ENCODE measurements at places on chromosomes 2 and 18.

DNA sequence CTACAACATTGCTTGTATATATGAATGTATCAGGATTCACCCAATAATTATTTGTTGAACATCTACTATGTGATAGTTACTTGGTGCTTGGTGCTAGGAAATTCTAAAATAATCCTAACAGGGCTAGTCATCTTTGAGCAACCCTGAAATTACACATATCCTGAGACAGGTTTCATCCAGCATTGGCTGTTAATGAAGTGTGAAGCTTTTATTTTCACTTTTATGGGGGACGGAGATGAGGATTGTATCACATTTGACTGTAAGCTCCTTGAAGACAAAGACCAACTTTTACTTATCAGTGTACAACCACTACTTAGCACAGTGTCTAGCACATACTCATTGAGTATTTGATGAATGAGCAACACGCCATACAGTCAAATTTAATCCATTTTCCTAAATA is 6.8 kb upstream of the GALM start:
- DNase-seq = no peak

- peak; percentile 37 for DNase-seq
These were observed 28.8 kb upstream of the WDR75 start for GRCh38 chr2:189412330-189412953.

GRCh38 chr2:113266431-113266830 is 12.3 kb downstream of the PAX8 start:
- no peak for DNase-seq

- DNase-seq = no peak
These were observed 236.8 kb downstream of the SETBP1 start for GRCh38 chr18:44917216-44918141.

- DNase-seq = no peak
These were observed 14.7 kb downstream of the RRM2 start for GRCh38 chr2:10137053-10137843.

GRCh38 chr2:237727363-237727762 is 71.2 kb upstream of the RBM44 start:
- no peak for DNase-seq

DNA sequence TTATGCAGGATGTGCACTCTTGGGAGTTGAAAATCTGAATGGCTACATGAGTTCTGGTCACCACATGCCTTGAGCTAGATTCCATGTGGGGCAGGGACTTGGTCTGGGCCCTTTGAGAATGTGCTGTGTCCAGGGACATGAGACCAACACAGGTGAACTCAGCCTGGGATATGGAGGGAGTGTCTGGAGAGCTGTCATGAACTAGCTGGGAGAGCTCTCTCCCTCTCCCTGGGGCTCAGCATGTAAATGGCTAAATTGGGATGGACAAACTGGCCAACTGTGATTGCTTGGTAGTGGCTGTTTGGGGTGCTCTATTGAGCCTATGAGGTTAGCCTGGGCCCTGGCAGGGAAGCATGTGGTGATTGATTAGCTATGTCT is 105.1 kb upstream of the HS6ST1 start:
- DNase-seq = no peak

GRCh38 chr18:57431467-57432080 is 3.6 kb upstream of the ONECUT2 start:
- no peak for DNase-seq

GRCh38 chr18:63859781-63860475 is 27.6 kb upstream of the SERPINB2 start:
- DNase-seq = no peak

DNA sequence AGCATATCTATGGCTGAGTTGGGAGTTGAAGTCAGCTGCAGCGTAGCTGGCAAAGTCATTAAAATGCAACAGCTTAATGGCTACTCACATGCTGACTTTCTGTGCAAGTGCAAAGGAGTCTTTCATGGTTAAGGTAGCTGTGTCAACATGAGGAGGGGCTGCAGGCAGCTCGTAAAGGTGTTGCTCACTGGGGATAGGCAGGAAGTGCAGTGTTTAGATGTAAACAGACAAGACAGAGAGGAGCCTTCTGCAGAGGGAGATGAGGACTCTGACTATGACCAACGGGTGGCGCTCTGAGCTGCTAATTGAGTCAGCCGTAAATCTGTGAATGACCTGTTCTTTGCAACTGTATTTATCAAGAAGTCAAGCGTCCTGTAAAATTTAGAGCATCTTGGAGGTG is 22.3 kb upstream of the CAVIN2 start:
- no peak for DNase-seq

GRCh38 chr2:61185231-61185728 is 23.3 kb downstream of the C2orf74 start:
- no peak for DNase-seq

DNA sequence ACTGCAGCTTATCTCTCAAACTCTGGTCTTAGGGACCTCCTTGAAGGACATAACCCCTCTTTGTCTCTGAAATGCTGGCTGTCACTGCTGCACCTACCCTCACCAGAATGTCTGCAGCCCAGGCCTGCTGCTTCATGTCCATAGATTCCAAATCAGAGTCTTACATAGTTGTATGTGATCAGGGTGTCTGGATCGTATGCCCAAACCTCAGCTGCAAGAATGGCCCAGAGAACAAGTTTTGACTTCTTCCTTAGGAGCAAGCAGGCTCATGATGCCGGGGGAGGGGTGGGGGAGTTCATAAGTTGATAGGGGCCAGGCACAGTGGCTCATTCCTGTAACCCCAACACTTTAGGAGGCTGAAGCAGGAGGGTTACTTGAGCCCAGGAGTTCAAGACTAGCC is 55.8 kb upstream of the RMDN2 start:
- DNase-seq = no peak

DNA sequence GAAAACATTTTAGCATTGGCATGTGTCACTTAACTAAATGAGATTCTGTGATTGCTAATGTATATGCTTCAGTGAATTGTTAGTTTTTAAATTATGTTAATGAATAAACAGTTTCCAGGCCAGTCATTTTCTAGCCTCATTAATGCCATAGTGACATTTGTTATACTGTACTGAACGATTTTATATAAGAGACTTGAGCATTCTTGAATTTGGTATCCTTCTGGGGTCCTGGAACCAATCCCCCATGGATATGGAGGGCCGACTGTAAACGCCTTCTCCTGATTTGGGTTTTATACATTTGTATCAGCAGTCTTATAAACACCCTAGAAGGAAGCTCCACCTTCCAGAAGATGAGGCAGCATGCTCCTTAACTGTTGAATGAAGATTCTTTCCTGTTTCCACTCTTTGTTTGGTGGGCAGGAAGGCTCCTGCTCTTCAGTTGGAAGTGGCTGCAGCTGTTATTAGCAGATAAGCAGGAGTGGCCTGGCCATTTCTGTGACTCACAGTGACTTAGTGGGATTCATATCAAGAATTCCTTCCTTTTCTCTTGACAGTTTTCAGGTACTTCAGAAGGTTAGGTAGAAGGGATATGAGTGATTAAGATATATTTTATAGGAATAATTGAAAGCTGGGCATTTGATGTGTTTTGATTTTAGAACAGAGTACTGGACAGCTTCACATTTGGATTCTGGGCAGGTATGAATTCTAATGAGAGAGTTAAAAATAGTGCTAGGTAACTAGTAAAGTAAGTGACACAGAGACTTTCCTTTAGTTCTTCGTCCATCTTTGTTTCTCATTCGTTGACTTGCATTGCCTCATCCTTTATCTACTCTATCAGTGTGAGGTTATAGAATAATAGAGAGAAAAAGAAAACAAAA is 124.9 kb downstream of the PLCL1 start:
- no peak for DNase-seq

GRCh38 chr2:151796774-151797173 is 31.4 kb downstream of the ARL5A start:
- no peak for DNase-seq

DNA sequence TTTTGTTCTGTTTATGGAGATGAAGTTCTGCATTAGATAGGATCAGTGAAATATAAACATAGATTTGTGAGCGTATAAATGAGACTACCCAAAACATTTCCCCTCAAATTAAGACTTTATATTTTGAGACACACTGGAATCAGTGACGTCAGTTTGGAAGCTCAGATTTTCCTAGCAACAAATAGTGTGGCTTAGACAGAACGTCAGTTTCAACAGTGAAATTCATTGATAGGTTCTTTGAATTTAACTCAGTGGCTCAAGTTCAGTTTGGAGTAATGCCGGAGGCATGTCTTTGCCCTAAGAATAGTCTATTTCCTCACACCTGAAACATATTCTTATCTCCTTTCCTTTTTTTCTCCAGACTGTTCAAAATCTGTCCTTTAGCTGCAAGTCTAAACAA is 113.6 kb upstream of the ARHGAP15 start:
- DNase-seq = no peak

GRCh38 chr2:215983581-215984351 is 29.6 kb downstream of the MREG start:
- DNase-seq = no peak

DNA sequence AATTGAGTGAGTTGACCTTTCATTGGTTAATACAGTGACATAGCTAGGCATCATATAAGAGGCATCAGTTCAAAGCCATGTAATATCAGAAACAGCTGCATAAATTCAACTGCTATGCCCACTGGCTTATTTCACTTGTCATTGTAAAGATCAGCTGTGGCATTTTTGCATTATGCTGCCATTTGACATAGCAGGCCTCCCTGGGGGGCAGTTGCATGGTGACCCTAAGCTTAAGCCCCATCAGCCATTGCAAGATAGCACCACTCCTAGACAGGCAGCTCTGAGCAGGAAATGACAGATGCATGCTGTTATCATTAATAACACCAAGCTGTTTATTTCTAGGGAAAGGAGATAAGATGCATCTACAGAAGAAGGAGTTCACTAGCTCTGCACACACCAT is 233.4 kb upstream of the CNTNAP5 start:
- DNase-seq = no peak

DNA sequence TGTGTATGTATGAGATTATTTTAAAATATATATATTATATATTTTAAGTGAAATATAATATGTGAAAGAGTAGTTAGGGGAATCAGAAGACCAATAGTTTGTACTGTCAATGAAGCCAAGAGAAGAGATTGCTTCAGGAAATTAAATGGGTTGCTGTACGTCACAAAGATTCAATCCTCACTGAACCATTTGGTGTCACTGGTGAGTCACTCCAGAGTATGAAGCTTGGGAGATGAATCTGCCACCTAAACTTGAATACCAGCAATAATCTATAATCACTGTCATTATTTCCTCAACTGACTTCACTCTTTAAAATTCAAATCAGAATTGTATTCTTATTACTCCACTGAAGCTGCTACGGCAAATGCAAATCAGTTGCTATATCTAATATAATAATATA is 41.9 kb upstream of the SCN9A start:
- no peak for DNase-seq

DNA sequence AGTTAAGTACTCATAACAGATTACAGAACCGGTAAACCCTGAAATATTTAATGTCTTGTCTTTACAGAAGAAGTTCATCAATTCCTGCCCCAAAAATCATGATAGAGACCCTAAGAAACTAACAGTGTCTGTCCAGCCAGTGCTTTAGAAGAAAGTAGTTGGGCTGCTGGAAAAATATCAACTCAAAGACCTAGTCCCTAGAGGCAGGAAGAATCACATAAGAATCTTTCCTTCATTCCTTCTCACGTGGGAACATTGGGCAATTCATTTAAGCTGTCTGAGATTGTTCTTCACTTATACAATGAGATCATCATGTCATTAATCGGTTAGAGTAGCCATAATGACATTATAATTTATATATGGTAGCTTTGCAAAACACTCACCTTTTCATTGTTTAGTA is 156.4 kb downstream of the CCBE1 start:
- no peak for DNase-seq

GRCh38 chr2:7281231-7282201 is 364.3 kb downstream of the RNF144A start:
- no peak for DNase-seq

- DNase-seq = no peak
These were observed 159.2 kb upstream of the RAB12 start for GRCh38 chr18:8450013-8450412.

- no peak for DNase-seq
These were observed 132.0 kb upstream of the RGPD4 start for GRCh38 chr2:107694667-107695066.

- no peak for DNase-seq
These were observed 18.0 kb upstream of the PDE1A start for GRCh38 chr2:182444806-182445205.

GRCh38 chr2:215760091-215760490 is 253.3 kb downstream of the MREG start:
- no peak for DNase-seq

GRCh38 chr2:177264693-177265587 is at the start of gene NFE2L2:
Gene NFE2L2 (minus strand): TSS chr2:177264727. CDS start chr2:177264576, 151 bp downstream.
- DNase-seq = peak; percentile 88

- no peak for DNase-seq
These were observed 76.6 kb upstream of the GRB14 start for GRCh38 chr2:164697688-164698461.

- DNase-seq = no peak
These were observed 9.0 kb downstream of the CRACDL start for GRCh38 chr2:98927027-98927426.

DNA sequence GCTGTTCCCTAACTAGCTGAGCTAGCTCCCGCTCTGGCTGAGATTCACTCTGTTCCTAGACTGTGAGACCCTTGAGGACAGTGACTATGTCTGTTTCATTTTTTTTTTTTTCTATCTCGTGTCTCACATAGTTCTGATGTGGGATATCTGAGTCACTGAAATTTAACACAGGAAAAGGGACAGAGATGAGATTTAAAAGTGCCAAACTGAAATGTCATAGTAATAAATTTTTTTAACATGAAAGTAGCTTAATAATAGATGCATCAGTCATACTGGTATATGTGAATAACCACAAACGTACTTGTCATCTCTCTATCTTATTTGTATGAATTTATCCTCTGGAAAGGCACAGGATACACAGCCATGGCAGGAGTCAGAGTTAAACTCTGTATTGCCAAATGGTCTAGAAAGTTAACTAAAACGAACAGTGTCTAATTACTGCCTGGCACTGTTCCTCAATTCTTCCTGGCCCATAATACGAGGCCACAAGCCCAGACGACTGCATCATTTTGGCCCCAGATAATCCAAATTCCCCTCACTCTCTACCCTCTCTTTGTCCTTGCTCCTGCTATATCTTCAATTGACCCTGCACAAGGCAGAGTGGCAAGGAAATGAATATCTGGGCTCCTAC is 87.5 kb downstream of the SATB2 start:
- no peak for DNase-seq

DNA sequence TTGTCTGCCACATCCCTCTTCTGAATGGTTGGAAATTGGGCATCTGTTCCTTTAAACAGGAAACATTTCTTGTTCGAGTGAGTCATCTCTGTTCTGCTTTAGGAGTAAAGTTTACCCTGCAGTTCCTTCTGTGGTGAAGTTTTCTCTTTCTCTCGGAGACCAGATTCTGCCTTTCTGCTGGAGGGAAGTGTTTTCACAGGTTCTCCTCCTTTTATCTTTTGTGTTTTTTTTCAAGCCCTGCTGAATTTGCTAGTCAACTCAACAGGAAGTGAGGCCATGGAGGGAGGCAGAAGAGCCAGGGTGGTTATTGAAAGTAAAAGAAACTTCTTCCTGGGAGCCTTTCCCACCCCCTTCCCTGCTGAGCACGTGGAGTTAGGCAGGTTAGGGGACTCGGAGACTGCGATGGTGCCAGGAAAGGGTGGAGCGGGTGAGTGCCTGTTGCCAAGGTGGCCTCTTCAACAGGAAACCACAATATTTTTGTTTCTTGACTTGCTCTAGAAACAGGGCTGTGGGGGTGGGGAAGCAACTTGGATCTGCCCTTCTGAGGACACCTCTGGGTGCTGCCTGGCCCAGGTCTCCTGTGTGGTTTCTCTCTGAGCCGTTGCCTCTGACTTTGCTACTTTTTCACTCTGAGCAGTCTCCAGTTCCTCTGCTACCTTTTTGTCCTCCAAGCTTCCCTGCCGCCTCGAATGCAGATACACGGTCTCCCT is 2.2 kb upstream of the CASP8 start:
- DNase-seq = peak; percentile 46
